ENCODE measurements at places on chromosomes 7 and 10.

GRCh38 chr10:98925651-98926050 is 310.0 kb downstream of the HPSE2 start:
- DNase-seq, result no peak

DNA sequence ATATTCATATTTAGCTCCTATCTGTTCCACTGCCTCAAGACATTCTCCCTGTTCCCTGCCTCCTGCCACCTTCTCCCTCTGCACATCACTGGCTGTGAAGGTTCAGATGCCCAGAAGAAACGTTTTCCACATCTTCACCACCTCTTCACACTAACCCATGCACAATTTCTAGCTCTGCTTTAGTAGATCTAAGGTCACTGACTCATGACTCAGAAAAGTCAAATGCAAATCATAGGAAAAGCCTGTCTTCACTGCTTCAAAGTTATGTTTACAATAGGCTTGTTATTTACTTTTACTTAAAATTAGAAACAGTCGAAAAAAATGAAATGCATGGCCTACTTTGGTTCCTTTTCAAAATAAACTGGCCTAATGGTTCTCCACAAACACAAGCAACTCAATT is 2.5 kb downstream of the SCRN1 start:
- DNase-seq, result peak; percentile 57

DNA sequence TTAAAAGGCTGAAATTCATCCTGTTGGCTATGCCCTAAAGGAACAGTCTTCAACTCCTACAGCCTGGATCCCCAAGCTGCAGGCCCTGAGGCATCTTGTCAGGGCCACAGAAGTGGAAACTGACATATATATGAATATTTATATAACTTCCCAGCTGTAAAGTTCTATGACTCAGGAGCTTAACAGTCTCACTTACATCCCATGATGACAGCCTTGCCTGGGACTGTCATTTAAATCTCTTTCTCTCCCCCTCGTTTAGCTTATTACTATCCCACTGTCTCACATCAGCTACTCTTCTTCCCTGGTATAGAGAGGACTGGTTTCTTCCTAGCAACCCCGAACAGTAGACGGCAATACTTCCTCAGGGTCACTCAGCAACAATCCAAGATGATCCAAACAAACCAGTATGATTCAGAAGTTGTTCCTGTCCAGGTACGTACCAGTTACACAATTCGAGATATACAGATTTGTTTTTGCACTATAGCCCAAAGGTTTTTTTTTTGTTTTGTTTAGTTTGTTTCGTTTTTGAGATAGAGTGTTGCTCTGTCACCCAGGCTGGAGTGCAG is 22.7 kb downstream of the KIAA1549 start:
- DNase-seq, result no peak

GRCh38 chr7:75625868-75626267 is 112.9 kb downstream of the HIP1 start:
- no peak for DNase-seq

DNA sequence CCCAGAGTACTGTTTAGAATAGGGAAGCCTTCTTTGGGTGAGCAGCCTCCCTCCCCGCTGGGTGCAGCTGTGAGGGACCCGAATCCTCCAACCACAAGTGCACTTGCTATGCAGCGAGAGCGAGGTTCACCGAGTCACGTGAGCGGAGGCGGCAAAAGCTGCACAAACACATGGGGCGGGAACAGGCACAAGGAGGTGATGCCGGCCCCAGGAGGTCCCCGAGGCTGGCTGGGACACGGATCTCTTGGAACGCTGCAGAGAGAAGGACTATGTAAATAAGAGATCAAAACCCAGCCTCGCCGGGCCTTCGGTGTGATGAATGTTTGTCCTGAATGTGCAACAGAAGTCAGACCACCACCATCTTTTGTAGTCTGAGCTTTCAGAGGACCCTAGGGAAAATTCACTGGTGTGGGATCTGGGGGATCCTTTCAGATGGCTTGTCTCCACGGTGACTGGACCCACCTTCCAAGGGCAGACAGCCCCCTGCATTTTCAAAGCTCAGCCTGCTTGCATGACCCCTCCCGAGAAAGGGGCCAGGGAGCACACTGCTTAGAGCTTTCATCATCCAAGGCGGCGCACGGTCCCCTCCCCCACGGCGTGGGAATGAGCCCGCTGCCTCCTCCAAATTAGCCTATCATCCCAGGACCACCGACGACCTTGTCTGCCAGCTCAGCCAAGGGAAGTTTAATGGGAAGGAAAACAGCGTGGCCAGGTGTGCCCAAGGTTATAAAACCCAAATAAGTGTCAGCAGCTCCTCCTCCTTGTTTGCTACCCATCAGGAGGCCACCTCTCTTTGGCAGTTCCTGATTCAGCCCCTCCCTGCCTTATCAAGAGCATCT is 327.7 kb downstream of the CXCL12 start:
- no peak for DNase-seq

DNA sequence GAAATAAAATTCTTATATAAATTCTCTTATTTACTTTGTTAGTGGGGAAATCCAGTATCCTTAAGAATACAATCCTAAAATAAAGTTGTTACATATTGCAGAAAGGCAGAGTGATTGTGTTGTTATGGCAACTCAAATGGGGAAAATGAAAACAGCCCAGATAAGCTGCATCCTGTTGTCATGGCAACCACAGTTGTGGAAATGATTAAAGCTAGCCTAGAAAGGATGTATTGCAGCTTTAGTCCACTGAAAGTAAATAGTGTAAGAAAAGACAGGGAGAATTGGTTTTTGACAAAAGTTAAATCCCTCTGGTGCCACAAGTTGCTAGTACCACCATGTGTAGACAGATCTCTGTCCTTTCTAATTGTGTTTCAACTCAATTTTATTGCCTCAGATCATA is 43.2 kb downstream of the BTRC start:
- peak; percentile 38 for DNase-seq

- no peak for DNase-seq
These were observed 67.3 kb upstream of the NPY start for GRCh38 chr7:24216576-24217125.

DNA sequence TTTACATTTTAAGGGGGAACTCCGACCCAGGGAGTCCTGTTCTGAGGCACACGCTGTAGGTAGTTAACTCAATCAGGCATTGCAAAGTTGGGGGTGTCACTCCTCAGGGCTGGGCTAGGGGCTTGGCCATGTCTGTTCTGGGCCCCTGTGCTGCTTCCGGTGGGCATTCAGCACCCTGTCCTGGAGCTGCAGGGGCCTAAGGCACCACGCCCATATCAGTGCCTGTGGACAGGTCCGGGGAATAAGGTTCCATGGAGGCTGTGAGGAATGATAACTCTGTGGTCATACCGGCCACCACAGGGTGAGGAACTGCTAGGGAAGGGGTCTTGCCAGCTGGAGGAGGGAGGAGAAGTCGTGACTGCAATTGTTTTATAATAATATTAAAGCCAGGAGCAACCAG is 539.1 kb upstream of the FOXK1 start:
- DNase-seq, result no peak

DNA sequence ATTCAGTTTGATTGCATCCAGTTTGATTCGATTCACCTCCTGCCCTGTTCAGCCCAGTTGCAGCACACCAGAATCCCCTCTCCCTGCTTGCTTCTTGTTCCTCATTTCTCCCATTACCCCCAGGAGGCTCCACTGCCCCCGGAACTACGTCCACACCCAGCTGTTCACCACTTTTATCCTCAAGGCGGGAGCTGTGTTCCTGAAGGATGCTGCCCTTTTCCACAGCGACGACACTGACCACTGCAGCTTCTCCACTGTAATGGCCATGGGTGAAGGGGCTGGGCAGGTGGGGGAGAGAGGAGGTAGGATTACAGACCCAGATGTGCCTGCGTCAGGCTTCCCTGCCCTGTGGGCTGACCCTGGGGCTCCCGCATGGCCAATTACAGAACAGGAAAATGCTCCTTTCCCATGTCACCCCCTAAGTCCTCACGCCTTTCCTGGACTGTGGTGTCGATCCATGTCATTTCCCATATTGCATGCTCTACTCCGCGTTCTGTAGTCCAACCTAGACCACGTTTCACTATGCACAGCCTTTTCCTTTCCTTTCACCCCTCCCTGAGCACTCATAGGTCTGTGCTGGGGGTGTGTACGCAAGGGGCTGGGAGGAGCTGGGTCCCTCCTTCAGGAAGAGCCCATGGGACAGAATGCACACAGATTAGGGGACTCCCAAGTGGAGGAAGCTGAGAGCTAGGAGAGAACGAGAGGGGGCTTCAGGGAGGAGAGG is 8.2 kb downstream of the GHRHR start:
- no peak for DNase-seq

Data from foreskin melanocyte (primary cell).